ENCODE measurements at places on chromosomes 4 and X.

DNA sequence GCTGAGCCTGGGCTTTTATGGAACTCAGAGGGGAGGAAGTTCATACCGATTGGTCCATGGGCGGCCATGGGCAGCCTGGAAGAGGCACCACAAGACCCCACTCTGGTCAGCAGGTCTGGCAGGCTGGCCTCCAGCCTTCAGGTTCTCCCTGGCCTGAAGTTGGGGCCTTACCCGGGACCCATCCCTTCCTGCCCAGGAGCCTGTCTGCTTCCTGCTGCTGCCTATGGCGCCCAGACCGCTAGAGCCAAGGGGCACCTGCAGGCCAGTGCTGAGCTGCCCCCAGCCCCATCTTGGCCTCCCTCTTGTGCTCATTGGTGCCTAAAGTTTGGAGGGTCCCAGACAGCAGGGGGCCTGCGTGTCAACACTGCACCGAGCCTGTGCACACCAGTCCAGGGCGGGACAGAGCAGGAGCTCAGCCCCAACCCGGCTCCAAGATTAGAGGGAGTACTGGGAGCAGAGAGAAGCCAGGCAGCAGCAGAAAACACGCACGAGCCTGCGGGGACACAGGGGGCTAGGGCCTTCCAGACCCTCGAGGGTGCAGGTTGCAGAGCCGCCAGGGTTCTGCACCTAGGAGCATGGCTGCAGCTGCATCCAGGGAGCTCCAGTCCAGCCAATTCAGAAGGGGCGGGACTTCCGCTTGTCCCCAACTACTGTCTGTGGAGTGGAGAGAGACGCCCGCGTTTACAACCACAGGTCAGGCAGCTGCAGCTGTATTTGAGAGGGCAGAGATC, 30.7 kb upstream of the ZNF280C start:
- no peak for DNase-seq

DNA sequence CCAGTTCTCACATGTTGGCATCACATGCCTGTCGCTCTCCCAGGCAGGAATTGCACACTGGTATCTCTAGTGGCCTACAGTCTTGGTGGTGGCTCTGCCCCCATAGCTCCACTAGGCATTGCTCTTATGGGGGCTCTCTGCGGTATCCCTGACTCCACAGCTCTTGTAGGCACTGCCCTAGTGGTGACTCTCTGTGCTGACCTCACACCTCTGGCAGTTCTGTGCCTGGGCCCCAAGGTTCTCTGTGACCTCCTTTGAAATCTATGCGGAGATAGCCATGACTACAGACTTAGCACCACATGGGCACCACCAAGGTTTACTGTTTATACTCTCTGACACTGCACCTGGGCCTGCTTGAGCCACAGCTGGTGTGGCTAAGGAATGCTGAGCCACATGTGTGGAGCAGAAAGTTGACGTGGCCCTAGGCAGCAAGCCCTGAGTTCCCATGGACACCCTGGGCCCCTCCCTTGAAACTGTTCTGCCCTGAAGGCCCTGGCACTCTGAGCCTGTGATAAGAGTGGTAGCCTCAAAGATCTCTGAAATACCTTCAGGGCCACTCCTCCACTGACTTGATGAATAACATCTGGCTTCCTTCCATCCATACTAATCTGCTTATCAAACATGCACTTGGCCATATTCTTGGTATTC, 8.0 kb downstream of the SLC9B1 start:
- DNase-seq = no peak

GRCh38 chr4:56622176-56622575, 58.9 kb downstream of the HOPX start:
- DNase-seq = no peak

GRCh38 chrX:142095651-142096245, 109.3 kb downstream of the MAGEC2 start:
- no peak for DNase-seq

- no peak for DNase-seq
Measured at GRCh38 chr4:187183826-187184225, 460.2 kb upstream of the FAT1 start.

GRCh38 chr4:91826186-91826585, 477.6 kb upstream of the GRID2 start:
- DNase-seq = no peak

DNA sequence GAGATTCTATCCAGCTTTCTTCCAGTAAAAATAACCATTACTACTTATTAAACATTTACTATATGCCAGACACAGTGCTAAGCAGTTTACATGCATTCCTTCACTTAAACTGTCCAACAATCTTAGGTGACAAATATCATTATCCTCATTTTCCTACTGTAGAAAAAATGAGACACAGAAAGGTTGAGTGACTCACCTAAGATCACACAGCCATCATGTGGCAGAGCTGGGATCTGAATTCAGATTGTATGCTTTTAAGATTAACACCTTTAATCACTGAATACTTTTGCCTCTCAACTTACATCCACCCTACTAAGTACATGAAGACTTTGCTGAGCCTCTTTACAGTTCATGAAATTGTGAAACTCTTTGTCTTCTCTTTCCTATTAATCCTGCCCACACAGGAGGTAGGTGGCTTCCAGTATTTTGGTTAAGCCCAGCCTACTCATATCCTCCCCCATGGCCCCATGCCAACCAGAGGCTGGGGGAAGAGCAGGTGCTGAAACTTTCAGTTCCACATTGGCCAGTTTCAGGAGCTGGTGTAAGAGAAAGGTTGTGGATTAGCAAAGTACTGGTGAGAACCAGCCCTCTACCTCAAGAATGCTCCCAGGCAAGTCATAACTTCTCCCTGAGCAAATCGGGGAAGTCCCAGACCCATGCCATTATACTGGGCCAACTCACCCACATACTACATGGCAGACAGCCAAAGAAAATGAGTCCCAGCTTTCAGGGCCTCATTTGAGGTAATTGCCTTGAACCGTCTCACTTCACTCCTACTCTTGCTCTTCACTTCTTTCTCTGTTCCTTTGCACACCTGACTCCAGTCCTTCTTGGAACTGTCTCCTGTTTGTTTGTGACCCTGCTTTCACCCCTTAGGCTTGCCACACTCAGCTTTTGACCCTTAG, 211.1 kb downstream of the GUCY2F start:
- peak; percentile 75 for DNase-seq

- DNase-seq = no peak
Measured at GRCh38 chr4:130044788-130045531, 949.0 kb downstream of the C4orf33 start.

DNA sequence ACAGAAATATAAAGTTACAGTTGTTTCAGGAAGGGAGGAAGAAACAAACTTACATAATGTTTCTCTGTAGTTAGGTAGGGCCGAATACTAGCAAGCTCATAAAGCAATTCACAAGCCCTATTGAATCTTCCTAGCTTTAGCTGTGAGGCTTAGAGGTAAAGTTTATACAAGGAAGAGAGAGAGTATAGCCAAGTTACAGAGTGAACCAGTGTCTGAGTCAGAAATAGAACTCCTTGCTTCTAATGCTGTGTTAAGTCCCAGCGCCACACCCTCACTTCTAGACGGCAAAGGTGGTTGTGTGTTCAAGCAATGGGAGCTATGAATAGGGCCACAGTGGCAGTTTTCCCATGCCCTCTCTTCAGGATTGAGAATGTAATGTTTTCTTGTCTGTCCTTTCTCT, 6.1 kb downstream of the LPAR4 start:
- no peak for DNase-seq

DNA sequence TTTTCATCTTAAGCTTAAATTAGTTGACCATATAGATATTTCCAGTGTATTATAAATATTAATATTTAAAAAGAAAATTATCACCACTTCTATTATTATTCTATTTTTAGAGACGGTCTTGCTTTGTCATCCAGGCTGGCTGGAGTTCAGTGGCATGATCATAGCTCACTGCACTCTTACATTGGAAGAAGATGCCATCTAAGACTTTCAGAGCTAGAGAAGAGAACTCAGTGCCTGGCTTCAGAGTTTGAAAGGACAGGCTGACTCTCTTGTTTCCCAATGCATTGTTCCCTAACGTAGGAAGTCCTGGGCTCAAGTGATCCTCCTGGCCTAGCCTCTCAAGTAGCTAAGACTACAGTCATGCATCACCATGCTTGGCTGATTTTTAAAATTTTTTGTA, 75.9 kb downstream of the FIP1L1 start:
- no peak for DNase-seq

DNA sequence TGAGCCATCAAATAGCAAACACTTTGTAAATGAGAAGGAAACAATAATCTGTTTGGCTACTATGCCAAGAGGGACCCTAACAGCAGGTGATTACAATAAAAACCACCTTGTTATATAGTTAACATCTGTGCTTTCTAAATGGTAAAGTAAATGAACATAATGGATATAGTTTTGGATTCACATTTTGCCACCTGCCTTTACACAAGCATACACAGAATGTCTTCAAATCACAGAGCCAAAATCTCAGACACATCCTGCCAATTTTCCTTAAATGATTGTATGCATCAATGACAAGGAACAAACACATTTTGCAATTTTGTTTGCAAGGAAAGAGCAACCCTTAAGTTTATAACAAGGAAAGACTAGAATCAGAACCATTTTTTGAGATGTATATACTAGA, 334.2 kb downstream of the FSTL5 start:
- no peak for DNase-seq
